ENCODE measurements at places on chromosomes 12 and 14.

- no peak for DNase-seq
These were observed 33.7 kb downstream of the DACT1 start for GRCh38 chr14:58671436-58671835.

GRCh38 chr12:132276066-132276826, 53.1 kb downstream of the GALNT9 start:
- DNase-seq: no peak

DNA sequence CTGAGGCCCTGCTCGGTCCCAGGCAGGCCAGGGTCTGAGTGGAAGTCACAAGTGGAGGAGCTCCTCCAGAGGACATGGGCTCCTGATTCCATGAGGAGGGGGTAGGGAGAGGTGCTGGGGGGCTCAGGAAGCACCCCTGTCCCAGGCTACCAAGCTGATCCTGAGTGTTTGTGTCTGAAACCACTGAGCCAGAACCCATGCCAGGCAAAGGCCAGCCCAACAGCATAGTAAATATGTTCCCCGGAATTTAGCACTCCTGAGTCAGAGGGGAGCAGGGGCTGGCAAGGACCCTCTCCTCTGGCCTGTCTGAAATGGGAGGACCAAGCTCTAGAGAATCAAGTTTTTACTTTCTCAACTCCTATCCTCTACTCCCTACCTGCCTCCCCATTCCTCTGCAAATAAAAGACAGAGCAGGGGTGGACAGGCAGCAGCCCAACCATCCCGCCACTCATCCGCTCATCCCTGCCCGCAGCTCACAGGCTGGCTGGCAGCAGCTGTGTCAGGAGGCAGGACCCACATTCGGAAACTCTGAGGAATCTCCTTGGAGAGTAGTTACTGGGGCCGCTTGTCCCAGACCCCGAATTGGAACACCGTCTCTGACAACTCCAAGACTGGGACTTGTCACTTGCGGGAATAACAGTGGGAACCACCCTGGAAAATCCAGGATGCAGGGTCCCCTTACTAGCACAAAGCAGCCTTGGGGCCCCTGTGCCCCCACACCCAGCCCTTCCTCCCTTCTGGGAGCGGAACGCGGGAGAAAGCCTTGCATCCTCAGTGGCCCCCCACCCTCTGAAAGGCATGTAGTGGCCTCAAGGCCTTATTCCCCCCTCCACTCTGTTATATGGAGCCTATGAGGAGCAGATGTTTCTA, 102.5 kb downstream of the ZFP36L1 start:
- no peak for DNase-seq

DNA sequence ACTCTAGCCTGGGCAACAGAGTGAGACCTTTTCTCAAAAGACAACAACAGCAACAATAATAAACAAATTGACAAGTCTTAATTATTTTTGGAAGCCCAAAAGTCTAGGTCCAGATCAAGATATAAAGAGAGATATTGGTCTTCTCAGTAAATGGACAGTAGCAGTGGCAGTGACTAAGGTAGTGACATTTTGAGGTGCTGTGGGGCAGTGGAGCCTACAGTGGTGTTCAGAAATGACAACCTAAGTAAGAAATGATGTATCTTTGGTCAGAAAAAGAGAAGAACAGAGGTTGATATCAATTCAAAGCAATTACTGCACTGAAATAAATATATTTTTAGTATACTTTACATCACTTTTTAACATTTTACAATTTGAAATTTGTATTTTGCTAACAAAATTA, 20.7 kb downstream of the METTL25 start:
- DNase-seq: no peak

- no peak for DNase-seq
These were observed 42.0 kb downstream of the NCOR2 start for GRCh38 chr12:124525455-124525854.

DNA sequence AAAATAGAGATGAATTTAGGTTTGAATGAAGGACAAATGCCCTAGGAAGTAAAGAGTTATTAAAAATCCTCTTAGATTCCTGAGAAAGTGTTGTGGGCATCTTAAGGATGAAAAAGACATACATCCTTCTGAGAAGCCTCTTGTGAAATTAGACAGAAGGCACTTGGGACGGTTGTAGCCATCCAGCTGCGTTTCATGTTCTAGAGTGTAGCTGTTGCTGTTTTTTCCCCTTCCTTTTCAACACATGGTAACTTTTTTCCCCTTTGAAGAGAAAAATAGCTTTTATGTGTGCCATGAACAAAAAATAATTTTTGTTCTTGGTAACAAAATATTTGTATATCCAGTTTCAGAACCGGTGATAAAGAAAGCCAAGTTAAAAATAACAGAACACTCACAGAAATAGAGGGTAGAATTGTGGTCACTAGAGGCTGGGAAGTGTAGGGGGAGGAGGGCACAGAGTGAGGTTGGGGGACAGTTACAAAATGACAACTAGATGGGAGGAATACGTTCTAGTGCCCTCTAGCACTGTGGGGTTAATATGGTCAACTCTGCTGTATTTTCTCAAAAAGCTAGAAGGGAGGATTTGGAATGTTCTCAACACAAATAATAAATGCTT, 58.4 kb downstream of the PTHLH start:
- DNase-seq: no peak

GRCh38 chr14:91252871-91253794, 8.6 kb upstream of the GPR68 start:
- no peak for DNase-seq

GRCh38 chr14:97298331-97298730, 501.1 kb downstream of the VRK1 start:
- no peak for DNase-seq

- no peak for DNase-seq
These were observed 29.8 kb upstream of the LTBP2 start for GRCh38 chr14:74641601-74642391.

DNA sequence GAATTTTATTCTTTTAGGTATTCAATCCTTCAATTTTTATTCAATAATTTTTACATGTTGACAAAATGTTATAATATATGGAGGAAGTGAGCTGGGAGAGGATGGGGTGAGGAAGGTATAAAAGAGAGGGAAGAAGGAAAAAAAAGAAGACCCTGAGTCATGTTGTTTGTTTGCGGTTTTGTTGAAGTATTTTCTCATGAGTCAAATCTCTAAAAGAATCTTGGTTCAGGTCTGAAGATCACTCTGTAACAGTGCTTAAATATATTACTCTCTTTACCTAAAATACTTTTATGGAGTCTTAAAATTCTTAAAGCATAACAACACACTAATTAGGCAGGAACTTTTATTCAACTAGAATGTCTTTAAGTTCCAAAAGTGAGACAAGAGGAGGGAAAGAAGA, 489.6 kb upstream of the GARIN6 start:
- no peak for DNase-seq

DNA sequence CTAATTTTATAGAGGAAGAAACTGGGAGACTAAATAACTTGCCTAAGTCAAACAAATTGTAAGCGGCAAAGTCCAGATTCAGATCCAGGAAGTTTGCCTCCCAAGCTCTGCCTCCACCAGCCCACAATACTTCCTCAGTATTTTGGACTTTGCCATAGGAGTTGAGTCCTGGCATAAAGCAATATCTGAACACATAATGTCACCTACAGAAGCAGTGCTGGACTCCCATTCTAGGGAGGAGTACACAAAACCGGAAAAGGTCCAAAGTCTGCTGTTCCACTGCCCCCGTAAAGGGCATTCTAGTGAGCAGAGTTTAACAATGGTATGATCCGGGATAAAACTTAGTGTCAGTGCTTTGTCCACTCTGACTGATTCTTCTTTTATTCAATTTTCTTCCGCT, 340.5 kb downstream of the FUT8 start:
- no peak for DNase-seq

- peak; percentile 13 for DNase-seq
These were observed 26.9 kb downstream of the ZDHHC17 start for GRCh38 chr12:76790564-76791552.

- DNase-seq: peak; percentile 73
These were observed 49.0 kb downstream of the KCTD10 start for GRCh38 chr12:109428037-109428629.

DNA sequence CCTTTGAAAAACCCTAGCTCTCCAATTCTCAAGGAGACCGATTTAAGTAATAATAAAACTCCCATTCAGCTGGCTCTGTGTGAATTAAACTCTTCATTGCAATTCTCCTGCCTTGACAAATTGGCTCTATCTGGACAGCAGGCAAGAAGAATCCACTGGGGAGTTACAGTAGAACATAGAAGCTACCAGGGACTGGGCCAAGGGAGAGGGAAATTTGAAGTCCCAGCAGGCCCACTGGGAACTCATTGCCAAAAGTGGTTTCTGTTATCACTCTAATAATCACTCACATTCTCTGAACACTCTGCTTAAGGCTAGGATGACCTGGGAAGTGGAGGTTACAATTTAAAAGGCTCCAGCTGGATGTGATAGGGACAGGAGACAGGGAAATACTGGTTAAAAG, 384.5 kb upstream of the CCDC196 start:
- DNase-seq: no peak

DNA sequence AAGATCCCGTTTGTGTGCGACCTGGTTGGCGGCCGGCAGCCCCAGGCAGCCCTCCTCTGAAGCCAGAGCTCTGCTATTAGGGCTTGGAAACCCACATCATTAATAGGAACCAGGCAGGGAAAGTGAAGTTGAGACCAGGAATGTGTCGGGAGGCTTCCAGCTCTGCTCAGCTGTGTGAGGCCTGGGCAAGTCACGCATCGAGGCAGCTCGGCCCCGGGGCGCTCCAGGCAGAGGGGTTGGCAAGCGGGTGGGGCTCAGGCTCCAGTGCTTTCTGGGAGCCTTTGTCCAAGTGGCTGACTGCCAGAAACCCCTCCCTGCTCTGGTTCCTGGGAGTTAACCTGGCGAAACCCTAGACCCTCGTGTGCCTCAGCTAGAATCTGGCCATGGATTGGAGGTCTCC, 1151.7 kb downstream of the VRK1 start:
- DNase-seq: no peak

DNA sequence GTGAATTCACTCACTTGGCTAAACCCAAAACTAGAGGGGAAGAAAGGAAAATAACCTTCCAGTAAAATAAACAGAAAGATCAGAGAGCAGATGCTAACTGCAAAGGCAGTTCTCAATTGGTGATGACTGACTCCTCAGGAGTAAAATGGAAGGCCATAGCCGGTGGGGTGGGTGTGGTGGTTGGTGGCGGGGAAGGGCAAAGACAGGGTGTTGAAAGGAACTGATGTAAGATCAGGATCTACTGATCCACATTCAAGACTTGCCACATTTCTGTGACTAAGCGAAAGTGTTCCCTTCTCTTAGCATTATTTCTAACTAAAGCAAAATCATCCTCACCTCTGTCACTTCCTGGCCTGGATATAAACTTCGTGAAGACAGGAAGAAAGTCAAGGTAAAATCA, 26.3 kb upstream of the TC2N start:
- peak; percentile 78 for DNase-seq

DNA sequence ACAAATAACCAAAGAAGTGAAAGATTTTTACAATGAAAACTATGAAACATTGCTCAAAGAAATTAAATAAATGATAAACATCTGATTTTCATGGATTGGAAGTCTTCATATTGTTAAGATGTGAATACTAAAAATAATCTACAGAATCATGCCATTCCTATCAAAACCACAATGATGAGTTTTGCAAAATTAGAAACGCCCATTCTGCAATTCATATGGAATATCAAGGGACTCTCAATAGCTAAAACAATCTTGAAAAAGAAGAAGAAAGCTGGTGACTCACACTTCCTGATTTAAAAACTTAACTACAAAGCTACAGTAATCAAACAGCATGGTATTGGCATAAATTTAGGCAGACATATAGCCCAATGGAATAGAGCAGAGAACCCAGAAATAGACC, 40.2 kb upstream of the CCT2 start:
- peak; percentile 36 for DNase-seq

- DNase-seq: no peak
These were observed 1.1 kb downstream of the NELL2 start for GRCh38 chr12:44874981-44875416.

DNA sequence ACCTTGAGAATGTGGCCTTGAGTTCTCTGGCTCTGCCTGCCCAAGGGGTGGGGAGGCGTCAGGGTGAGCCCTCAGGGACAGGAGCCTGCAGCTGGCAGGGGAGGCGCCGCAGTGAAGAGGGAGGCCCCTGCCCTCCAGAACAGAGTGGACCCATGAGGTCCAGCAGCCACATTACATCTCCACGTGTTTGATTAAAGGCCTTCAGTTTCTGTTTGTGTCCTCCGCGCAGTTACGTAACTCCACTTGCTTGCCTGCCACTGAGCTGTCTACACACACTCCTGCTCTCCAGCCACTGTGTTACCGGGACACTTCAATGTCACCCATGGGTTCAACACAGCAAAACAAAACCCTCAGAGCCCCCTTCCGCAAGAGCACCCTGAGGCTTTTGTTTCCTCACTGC, 70.4 kb downstream of the CHGA start:
- DNase-seq: no peak

GRCh38 chr12:31715283-31715825, 13.5 kb downstream of the AMN1 start:
- DNase-seq: peak; percentile 90

GRCh38 chr14:101460986-101461750, 100.1 kb upstream of the DIO3 start:
- DNase-seq: no peak

- peak; percentile 57 for DNase-seq
These were observed 183.4 kb upstream of the PPFIA2 start for GRCh38 chr12:81942594-81942993.

DNA sequence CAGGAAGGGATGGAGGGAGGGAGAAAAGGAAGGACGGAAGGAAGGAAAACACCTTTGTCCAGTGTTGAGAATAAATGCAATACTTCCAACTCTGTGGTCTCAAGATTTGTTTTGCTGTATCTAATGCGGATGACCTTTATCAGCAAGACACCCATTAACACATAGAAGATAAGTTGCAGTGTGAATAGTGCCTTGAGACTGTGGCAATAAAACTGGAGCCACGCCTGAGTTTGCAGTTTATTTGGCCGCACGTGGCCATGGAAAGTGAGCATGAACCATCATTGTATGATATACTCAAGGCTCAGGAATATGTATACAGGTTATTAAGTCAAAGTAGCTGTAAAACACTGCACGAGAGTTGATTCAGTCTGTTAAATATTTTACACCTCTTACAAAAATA, 113.6 kb upstream of the EEA1 start:
- DNase-seq: no peak

DNA sequence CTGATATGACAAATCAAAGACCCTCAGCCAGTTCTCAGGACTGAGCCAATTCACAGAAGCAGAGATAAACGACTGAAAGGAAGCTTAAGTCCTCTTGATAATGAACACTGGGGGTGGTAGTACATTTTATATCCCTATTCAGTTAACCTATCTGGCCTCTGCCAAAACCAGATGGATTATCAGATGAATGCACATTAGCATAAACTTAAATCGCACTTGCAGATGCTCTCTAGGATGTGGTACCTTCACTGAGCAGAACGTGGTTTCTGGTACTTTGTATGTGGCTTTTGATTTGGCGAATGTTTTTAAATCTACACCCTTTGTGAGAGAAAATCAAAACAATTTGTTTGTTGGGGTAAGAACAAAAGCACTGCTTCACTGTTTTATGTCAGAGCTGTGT, 21.1 kb upstream of the TAS2R14 start:
- DNase-seq: no peak

- no peak for DNase-seq
These were observed 46.1 kb downstream of the PITPNM2 start for GRCh38 chr12:123104809-123105208.

GRCh38 chr12:94636462-94637085, 13.8 kb downstream of the TMCC3 start:
- no peak for DNase-seq

Data from inflammatory macrophage treated with lipopolysaccharide for 4 hours (primary cell).